IPS DF 19.7 (cell line): ENCODE measurements at places on chromosomes 7 and 10.

GRCh38 chr7:114957444-114957843 is 35.5 kb downstream of the MDFIC start:
- DNase-seq, result no peak

GRCh38 chr7:150736864-150737263 is 354 bp upstream of the GIMAP5 start:
- no peak for DNase-seq

DNA sequence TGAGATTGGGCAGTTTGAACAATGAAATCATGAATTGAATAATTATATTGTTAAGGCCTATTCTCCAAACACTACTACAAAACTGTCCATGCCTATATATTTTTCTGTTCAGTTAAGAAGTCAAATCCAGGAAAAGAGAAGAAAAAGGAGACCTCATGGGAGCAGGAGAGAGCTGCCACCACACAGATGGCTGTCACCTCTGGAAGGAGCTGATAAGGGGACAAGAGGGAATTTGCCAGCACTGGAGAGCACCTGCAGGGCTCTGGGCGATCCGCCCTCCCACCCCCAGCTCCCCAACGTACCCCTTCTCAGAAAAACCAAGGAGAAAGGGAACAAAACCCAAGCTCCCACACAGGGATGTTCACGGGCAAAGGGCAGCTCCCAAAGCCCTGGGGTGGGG is 227.8 kb downstream of the TNS3 start:
- no peak for DNase-seq

DNA sequence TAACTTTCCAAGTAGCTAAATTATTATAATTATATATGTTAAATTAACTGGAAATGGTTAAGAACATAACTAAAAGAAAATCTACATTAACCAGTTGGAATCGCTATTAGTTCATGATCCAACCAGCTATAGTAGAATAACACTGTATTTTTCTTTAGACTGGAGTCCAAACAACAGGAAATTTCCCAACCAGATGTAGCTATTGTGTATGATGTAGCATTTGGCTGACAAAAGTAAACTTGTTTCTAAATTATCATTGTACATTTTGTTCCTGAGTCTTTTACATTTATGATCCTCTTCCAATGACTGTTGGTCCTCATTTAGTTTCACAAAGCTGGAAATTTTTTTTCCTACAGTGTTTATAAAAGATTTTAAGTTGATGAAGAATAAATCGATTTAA is 62.1 kb downstream of the PAPSS2 start:
- DNase-seq, result no peak

GRCh38 chr7:90892213-90892612 is 296.1 kb downstream of the CDK14 start:
- DNase-seq, result no peak

GRCh38 chr10:3757638-3758490 is 27.1 kb downstream of the KLF6 start:
- no peak for DNase-seq

- DNase-seq, result peak; percentile 38
These were observed 21.5 kb downstream of the ADARB2 start for GRCh38 chr10:1715821-1716220.

- DNase-seq, result no peak
These were observed 252.0 kb downstream of the ELMO1 start for GRCh38 chr7:37196676-37197075.

DNA sequence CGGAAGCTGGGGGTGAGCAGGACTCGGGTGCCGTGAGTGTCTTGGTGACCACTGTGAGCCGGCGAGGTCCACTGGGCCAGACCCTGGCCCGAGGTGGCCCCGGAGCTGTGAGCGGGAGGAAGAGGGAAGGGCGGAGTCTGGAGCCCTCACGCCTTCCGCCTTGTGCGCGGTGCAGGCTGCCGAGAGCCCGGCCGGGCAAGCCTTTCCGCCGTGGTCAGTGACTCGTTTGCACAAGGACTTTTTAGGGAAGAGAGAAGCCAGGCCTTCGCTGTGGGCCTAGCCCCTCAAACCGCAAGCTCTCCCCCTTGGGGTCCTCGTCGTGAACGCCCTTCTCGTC is 40.9 kb upstream of the ZNF32 start:
- DNase-seq, result no peak

GRCh38 chr7:30221764-30222163 is 62.6 kb upstream of the ZNRF2 start:
- no peak for DNase-seq

GRCh38 chr10:59976909-59977308 is 70.6 kb upstream of the CCDC6 start:
- no peak for DNase-seq

DNA sequence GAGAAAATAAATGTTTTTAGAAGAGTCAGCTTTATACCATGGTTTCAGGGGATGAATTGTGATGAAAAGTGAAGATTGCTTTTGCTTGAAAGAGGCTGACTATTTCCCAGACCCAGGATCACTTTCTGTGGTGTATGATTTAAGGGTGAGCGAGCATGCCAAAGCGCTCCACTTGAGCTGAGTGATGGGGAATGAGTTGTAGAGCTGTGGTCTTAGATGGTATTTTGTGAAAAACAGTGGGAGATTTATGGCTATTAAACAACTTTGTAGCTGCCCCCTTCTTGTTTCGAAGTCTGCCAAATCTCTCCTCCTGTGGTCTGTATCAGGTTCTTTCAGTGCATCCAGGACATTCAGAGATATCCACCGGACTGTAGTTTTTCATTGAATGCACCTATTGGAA is 888.2 kb downstream of the LRMDA start:
- no peak for DNase-seq

GRCh38 chr10:4353964-4354363 is 472.0 kb upstream of the AKR1E2 start:
- DNase-seq, result no peak

DNA sequence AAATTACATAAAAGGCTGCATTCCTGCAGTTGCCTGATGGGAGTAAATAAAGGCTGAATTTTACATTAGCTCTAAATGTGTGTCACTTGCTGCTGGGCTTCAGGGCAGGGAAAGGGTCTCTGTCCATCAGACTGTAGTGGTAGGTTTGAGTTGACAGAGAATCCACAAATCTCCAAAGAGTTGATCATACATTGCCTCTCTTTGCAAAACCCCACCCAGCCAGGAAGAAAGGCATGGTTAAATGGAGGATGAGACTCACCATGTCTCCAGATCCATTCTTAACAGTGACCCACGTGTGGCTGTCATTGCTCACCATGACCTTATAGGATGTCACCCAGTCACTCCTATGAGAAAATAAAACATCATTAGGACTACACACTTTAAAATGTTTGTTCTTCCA is 92.8 kb downstream of the CPXM2 start:
- no peak for DNase-seq

DNA sequence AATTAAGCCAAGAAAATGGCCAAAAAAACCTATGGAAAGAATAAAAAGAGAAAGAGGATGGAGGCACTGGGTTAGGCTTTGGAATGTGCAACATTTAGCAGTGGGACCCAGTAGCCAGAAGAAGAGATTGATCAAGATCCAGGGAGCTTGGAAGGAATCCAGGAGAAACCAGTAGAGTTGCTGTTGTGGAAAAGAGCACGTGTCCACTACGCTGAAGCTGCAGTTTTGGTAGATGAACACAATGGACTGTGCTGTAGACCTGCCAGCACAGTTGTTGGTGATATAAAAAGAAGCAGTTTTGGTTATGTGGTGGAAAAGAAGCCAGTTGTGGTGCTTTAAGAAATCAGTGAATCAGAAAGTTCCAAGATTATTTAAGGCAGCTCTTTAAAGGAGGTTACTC is 802.2 kb upstream of the POM121L12 start:
- no peak for DNase-seq

DNA sequence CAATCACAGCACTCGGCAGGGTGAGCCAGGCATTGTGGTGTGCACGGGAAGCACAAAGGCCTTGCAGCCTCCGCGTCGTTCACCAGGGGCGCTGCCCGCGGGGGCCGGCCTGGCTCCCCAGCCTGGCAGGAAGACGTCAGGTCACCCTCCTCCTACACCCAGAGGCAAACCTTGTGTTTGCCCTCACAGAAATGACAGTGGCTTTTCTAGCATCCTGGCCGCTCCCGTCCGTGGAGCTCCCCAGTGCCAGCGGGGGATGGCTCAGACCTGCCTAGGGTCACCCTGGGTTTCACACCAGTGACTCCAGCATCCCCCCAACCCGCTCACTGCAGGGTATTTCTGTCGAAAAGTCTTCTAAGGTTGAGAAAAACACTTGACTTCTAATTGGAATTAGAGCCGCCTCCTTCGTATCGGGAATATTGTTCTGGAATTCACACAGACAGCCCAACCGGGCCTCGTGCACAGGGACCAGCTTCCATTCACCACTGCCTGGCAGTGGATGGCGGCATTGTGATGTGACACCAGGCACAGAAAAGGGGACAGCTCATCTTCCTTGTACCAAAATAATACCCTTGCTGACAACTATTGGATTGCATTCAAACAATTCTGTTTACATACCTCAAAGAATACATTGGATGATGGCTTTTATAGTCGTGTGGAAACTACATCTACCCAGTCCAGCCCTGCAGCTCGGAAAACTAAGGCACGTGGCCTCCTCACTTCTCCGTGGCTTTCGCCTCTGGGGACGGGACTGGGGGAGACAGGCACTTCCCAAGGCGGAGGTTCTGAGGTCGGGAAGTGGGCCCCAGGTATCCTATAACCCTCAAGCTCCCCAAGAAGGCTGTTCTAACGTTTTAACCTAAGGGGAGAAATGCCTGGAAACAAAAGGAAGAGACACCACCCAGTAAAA is 109.0 kb downstream of the EBF3 start:
- DNase-seq, result no peak

DNA sequence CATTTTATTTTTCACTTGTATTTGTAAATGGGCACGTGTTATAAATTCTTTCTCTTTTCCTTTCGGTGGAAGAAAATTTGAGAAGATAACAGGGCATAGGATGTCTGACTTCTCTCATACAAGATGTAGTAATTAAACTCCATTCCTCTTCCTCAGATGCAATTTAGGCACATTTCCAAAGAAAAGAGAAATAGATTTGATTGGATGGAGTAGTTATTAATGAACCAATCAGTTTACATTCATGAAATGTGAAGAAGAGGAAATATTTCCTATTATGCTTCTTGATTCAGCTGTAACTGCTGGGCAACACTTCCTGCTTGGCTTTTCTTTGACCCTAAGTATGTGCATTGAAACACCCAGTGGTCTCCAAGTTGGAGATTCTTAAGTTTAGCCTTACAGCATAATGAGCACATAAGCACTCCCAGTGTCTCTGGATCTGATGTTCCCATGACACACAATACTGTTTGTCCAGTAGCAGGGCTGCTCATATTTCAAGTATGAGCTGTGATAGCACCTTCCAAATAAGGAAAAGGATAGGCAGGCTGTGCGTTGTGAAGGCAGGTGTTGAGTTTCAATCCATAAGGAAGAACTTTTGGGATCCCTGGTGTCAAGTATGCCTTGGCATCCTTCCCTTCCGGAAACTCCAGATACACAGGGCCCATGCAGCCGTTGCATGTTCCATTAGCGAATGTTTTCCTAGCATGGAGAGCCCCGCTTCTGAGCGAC is 33.4 kb upstream of the COBL start:
- DNase-seq, result no peak

GRCh38 chr10:2876032-2876431 is 191.3 kb upstream of the PFKP start:
- DNase-seq, result no peak

DNA sequence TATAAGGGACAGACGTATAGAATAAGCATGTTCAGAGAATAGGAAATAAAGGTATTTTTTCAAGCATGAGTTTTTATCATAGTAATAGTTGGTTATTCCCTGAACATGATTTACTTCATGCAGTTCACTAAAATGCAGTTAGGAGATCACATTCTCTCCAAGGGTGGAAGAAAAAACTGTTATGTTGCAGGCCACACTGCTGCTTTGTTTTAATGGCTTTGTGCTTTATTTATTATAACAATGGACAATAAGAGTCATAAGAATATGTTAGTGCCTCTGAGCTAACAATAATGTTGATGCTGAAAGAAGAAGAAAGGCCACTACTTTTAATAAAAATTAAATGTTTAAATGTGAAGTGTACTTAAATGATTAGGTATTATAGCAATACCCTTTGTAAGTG is 78.5 kb upstream of the GATAD1 start:
- no peak for DNase-seq

DNA sequence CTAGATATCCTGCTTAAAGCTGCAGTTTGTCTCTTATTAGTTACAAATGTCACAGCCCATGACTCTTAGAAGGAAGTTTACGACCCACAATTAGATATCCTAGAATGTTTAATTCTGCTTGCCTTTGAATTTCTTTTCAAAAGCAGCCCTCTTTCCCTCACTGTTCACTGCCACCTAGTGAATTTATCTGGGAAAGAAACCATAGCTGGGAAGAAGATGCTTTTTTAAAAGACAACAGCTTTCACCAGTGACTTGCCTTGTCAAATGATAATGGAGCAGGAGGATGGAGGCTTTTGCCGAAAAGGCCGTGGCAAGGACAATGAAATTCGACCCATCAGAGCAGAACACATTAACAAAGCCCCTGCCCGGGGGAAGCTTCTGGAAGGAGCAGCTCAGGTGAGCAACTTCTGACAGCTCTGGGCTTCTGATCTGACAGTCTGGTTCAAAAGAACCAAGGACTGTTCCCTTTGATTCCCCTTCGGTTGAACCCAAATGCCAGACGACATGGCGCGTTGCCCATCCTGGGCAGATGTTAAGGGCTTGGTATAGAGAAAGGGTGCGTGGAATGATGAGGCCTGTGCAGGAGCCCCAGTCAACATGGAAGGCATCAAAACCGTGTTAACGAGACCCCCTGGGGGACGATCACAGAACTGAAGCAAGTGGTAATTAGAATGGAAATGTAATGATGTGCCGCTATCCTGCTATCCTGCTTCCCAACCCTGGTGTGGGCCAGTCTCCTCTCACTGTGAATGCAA is 236.8 kb downstream of the FRMD4A start:
- no peak for DNase-seq

DNA sequence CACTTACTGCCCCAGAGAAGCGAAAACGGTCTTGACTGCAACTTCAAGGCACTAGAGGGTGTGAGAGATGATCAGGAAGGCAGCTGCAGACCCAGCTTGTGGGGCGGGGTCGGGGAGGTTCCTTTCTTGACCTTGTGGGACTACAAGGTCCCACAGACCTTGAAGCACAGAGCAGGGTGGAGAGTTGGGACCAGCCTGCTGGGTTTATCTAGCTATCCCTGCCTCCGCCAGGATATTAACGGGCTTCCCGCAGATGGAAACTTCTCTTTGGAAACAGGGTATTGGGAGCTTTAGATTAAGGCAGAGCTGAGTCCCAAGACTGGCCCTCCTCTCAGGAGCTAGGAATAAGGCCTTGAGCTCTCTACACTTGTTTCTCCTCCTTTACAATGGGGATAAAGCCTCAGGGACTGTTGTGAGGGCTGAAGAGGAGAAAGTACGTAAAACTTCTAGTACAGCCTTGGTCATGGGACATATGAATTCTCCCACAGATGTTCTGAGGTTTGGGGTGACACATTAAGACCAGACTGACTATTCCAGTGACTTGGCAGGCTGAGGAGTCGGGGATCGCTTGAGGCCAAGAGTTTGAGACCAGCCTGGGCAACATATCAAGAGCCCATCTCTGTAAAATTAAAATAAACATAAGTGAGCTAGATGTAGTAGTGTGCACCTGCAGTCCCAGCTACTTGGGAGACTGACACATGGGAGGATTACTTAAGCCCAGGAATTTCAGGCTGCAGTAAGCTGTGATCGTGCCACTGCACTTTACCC is 153.2 kb downstream of the CDH23 start:
- no peak for DNase-seq

GRCh38 chr7:30936650-30937245 is 25.1 kb downstream of the AQP1 start:
- DNase-seq, result no peak

- DNase-seq, result no peak
These were observed 250.4 kb upstream of the TCERG1L start for GRCh38 chr10:131561897-131562296.
